Ascending aorta (tissue), 2 donors: ENCODE measurements at places on chromosomes 7 and 10. TPM values are rescaled to one million over a fixed set of nuclear protein-coding genes. Genes with fewer than 3 reads are reported as not detected.

DNA sequence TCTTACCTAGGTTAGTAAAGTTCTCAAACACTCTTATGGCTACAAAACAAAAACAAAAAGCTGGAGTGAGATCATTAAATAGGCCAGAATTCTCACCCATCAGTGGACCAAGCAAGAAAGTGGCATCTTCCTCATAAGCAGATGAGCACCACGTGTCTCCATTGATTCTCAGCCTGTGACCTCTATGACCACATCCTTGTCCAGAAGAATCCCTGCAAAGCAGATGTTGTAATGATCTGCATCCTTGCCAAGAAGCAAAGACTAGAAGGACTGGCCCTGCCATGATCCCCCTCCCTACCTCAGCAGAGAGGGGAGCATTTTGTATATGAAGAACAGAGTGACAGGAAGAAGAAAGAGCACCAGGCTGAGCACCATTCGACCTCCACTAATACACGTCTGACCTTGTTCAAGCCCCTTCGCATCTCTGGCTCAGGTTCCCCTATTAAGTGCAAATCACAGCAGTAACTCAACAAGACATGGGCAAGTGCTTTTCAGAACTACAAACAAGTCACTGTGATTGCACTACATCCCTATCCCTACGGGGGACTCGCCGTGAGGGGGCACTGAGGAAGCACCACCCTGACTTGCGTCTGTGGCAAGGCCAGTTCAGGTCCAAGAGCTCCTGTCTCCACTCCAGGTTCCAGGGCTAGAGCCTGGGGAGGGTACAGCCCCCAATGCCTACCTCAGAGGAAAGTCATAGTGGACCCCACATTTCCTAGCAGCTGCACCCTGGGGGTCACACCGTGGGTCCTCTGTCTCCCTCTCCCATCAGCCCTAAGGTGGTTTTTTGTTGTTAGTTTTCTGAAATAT, 22.2 kb upstream of the RASSF4 start:
- peak; percentile 62 for DNase-seq

GRCh38 chr7:103124429-103124979, 24.4 kb downstream of the NAPEPLD start:
- no peak for DNase-seq

DNA sequence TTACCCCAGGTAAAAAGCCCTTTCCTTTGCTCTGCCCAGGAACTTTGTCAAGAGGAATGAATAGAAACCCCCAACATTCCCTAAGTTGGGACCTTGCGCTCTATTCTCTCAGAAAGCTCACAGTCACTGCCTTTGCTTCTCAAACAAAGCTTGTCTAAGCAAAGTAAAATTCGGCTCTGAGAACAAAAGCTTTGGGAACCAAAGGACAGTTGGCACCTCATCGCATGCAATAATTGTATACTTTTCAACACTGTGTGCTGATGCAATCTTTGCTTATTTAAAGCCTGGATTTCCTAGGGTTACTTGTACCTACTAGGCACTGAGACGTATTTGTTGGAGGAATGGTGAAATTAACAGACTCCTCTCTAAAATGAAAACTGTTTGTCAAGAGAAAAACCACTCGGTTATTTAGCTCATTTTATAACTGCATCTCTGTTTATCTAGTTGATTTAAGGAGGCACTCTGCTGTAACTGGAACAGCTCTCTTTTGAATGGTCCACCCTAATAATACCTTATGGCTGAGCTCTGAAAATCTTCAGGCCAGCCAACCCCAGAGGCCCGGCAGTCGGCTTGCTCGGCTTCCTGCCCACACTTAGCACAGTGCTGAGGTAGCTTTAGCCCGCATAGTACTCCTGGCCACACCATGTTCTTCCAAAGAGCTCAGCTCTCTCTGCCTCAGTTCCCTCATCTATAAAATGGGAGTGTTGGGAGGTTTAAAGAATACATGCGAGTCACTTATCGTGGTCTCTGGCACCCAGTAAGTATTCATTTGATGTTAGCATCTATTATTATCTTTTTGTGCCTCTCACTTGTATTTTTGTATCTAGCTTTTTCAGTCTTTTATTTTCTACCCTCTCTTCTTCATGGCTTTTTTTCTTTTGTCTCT, 80.2 kb upstream of the PRR15 start:
- no peak for DNase-seq

- DNase-seq = no peak
Observed at GRCh38 chr10:132407243-132407746, 10.3 kb downstream of the PWWP2B start.

DNA sequence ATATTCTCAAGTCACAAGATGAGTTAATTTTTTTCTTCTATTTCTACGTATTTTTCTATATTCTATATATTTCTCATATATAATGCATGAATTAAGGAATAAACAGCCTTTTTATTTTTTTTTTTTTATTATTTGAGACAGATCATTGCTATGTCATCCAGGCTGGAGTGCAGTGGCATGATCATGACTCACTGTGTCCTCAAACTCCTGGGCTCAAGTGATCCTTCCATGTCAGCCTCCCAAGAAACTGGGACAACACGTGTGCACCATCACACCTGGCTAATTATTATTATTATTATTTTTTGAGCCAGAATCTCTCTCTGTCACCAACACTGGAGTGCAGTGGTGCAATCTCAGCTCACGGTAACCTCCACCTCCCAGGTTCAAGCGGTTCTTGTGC, 1.5 kb downstream of the CLDN12 start:
- no peak for DNase-seq

GRCh38 chr10:86545101-86545500, 23.5 kb upstream of the WAPL start:
- no peak for DNase-seq

GRCh38 chr7:44144426-44144967, 3.4 kb upstream of the MYL7 start:
- peak; percentile 57 for DNase-seq

DNA sequence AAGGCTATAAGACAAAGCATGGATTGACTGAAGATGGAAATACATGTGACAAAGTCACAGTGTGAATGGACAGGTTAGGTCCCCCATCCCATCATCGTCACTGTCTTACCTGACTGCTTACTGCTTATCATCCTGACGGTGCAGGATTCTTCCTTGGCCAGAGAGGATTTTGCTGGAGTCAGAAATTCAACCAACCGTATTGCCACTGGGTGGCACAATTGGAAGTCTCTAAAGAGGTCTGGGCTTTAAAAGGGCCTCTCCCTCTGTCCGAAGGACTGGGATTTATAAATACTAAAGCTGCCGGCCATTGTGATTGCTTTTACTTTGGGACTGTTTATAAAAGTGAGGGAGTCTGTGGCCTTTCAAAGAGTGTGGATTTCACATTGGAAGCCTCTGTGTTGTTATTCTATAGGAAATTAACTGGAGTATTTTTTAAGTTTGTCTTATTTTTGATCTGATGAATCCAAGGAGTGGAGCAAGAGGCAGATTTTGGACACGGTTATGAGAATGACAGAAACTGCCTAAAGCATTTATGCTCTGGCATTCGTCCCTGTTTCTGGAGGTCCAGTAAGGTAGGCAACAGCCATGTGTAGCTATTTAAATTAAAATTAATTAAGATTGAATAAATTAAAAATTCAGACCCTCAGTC, 113.3 kb upstream of the CREB5 start:
- DNase-seq = no peak

GRCh38 chr7:27210441-27211083, 10.7 kb upstream of the HOXA13 start:
- no peak for DNase-seq

SRRM3 gene
- 3.4 TPM for total RNA-seq
